Cortex of kidney (tissue), 1 donor: ENCODE measurements at places on chromosomes 12 and 14.

- no peak for DNase-seq
These were observed 990.3 kb downstream of the AACS start for GRCh38 chr12:126055521-126055920.

DNA sequence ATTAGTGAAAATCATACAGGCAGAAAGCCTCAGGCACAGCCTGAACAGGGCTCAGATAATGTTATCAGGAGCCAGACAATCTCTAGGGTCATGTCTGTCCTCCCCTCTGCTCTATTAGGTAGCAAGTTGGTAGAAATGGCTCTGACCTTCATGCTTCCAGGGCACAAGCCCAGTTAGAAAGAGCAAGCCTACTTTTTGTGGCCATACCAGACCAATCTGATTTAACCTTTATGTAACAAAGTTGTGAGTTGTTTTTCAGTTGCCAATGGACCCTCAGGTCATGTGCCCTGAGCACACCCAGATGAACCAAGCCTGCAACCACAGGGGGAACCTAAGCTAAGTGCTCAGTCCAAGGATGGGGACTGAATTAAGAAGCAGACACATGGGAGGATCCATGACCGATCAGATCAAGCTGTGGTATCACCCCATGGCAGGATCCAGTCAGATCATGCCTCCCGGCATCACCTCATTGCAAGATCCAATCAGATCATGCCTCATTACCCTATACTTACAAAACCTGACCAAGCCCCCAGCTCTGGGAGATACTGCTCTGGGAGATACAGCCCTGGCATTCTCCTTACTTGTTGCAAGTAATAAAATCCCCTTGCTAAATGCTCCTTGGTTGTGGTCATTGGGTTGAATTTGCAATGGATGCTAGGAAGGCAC lies 18.8 kb upstream of the HIGD1C start:
- DNase-seq: no peak

DNA sequence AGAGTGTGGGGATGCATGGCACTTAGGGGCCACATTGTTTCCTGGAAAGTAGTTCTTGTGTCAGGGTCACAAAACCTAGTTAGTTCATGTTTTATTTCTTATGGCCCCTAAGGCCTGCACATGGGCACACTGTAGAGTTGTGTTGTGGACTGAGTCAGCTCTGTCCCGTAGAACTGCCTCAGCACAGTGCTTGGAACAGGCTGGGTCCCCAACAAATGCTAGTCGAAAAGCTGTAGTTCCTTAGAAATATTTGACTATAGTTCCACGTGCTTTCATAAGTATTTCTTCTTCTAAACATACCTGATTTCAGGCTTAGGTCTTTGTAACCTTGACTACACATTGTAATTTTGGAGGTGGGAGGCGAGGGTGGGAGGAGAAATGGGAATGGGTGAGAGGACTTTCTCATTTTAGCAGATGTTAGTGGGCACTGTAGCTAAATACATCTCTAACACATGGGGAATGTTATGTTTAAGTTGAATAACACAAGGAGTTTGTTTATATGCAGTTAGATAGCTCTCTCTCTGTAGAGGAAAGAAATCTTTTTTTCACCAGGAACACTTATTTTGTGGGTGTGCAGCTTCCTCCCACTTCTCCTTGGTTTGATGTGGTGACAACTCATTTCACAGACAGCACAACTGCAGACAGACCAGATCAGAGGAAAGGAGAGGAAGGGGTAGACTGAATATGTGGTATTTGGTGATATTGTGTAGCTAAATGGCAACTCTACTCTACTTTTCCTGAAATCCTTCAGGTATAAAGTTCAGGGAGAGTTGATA lies 39.5 kb upstream of the DACT1 start:
- no peak for DNase-seq

GRCh38 chr14:26448181-26448855 lies 149.5 kb downstream of the NOVA1 start:
- DNase-seq: no peak

- DNase-seq: no peak
These were observed 328.1 kb downstream of the ATP23 start for GRCh38 chr12:58269476-58269875.

- no peak for DNase-seq
These were observed 210.4 kb downstream of the KIF26A start for GRCh38 chr14:104348741-104349140.

- DNase-seq: no peak
These were observed 9.9 kb downstream of the PMEL start for GRCh38 chr12:55955800-55956508.

- DNase-seq: no peak
These were observed 1.6 kb downstream of the ANHX start for GRCh38 chr12:133233993-133234564.
